Stimulated activated CD4-positive, alpha-beta T cell treated with anti-CD3 and anti-CD28 coated beads, TNF-alpha, amount 100 ng/mL, for 24 hours (primary cell): ENCODE measurements at places on chromosomes 2 and 18.

DNA sequence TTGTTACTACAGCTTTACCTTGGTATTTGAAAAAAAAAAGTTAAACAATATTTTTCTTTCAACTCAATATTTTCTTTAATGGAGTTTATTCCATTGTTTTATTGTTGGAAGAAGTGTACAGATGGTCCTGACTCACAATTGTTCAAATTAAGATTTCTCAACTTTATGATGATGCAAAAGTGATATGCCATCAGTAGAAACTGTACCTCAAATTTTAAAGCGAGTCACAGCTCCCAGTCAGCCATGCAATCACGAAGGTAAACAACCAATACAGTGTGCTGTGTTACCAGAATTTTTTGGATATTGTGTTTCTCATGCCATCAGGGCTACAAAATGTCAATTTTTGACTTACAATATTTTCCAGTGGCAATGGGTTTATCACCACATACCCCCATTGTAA lies 54.0 kb upstream of the COL5A2 start:
- DNase-seq: no peak

DNA sequence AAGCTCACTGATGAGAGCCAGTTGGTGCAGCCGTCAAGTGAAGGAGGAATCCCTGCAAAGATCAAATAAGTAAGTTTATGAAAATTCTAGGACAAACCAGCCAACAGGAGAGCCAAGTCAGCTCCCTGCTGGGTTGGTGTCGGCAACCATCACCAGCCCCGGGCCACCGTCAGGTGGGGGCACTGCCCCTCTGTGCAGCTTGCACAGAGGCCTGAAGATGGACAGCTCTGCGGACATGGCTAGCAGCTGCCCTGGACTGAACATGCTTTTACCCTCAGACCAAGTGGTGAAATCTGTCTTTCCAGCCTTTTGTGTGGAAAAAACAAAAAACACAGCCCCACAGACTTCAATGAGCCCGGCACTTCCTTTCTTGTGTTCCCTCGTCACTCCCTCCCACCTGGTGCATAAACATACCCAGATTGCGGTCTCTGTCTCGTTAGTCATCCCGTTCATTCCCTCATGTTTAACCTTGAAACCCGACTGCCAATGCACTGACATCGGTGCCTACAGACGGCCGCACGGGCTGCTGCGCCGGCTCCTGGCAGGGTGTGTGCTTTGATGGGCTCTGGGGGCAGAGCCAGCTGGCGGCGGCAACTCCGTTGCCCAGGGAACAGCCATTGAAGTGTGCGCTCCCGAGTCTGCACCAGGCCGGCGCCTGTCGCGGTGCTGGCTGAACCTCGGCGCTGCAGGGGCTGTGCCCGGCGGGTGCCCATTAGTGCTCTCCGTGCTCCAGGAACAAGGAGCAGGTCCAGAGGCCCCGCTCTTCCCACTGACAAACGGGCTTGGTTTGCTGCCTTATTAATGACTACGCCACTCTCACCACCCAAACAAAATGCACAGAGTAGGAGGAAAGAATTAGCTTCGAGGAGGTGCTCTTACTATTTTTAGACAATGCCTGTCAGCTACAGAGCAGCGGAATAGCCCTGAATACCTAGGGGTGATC lies 95.3 kb downstream of the EIPR1 start:
- no peak for DNase-seq

- DNase-seq: no peak
Observed at GRCh38 chr2:29443151-29443550, 327.9 kb downstream of the CLIP4 start.

GRCh38 chr2:40488927-40489677 lies 37.2 kb upstream of the SLC8A1 start:
- no peak for DNase-seq

- no peak for DNase-seq
Observed at GRCh38 chr2:150552041-150552820, 64.8 kb upstream of the RND3 start.

DNA sequence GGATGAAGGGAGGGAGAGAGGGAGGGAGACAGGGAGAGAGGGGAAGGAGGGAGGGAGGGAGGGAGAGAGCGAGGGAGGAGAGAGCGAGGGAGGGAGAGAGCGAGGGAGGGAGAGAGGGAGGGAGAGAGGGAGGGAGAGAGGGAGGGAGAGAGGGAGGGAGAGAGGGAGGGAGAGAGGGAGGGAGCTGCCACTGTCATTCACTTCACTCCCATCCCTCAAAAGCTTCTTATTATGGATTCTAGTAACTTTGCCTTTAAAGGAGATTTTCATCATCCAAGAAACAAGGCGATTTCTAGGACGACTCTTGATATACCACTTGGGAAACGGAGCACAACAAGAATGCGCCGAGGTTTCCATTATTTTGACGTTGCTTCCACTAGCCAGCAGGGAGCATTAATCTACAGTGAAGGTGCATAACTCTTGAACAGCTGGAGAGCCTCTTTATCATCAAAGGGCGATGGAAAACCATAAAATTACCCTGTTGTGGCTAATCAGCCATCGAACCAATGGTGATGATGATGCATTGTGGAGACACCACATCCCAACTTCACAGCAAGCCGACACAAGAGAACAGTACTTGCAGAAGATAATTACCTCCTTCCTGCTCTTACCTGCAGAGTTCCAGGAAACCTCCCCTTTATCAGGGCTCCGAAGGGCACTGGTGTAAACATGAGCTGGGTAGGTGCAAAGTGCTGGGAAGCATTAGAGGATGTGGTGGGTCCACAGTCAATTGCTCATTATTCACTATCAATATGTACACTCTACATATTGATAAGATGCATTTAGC lies 130.5 kb downstream of the EIPR1 start:
- no peak for DNase-seq

DNA sequence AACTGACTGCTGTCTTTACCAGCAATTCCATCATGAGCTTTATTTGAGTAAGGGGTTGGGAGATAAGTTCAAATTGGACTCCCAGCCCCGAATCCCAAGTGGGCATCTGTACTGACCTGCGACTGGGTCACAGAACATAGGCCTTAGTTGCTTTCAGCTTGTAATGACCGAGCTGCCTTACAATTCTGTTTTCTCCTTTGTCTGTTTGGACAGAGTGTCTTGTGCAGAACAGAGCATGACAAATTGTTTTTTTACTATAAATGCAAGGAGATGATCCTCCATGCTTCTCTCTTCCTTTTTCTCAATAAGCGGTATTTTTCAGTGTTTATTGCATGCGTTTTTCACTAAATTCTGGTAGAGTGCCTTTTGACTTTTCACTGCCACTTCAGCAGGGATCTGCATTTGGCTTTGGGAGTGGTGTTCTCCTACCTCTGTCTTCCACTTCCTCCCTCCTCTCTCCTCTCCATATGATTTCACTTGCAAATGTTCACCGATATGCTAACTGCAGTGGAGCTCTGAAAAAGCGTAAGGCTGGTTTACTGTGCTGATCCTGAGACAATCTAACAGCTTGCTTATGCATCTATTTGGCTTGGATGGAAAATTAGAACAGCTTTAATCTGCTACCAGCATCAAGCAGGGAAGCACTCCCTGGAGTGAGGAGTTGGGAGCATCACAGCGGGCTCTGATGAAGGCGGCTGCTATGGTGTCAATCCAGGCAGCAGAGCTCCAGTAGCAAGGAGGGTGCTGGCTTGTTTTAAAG lies 158.8 kb upstream of the SMIM21 start:
- DNase-seq: no peak

- no peak for DNase-seq
Observed at GRCh38 chr2:169071455-169071854, 2.1 kb downstream of the DHRS9 start.

DNA sequence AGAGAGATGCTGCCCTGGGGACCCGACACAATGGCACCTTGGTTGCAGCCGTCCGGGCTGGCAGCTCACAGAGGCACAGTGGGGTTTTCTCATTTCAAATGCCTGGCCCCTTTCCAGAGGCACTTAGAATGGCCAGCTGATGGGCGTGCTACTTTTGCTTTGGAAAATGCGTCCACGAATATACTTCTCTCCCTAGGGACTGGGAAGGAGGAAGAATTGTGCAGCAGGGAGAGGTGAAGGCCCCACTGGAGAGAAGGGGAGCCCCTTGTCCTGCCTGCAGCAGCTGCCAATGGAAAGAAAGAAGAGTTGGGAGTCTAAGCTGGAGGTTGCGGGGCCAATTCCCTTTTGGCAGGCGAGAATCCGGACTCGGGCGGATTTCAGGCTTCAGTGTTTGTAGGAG lies 1.1 kb upstream of the MAL start:
- no peak for DNase-seq

- no peak for DNase-seq
Observed at GRCh38 chr2:137172162-137172561, 406.8 kb downstream of the THSD7B start.

- DNase-seq: no peak
Observed at GRCh38 chr2:105928563-105928962, 183.9 kb downstream of the NCK2 start.
